Myocyte (in vitro differentiated cells): ENCODE measurements at places on chromosomes 11 and 22. TPM values are rescaled to one million over a fixed set of nuclear protein-coding genes. Genes with fewer than 3 reads are reported as not detected.

GRCh38 chr11:70577948-70578347, 179.6 kb downstream of the CTTN start:
- no peak for DNase-seq

GRCh38 chr22:26753125-26753862, 95.9 kb downstream of the MIAT start:
- no peak for DNase-seq

- no peak for DNase-seq
These were observed 63.3 kb downstream of the SYN3 start for GRCh38 chr22:32994898-32995297.

GRCh38 chr22:32539631-32540421, 65.2 kb downstream of the FBXO7 start:
- peak; percentile 94 for DNase-seq

GRCh38 chr11:34791780-34792542, 124.2 kb downstream of the APIP start:
- no peak for DNase-seq

Gene TNNT3
- total RNA-seq = 1,570 and 2,000 TPM in 2 replicates

Gene UBQLNL
- 0.32 and 0.42 TPM in 2 replicates for total RNA-seq

Gene SPDYC
- total RNA-seq = not detected in 2 replicates

Gene PYGM
- total RNA-seq = 23.5 and 24.9 TPM in 2 replicates

Gene KCNJ5
- total RNA-seq = not detected in 2 replicates

Gene NCF4
- not detected in 2 replicates for total RNA-seq

Gene UQCR10
- total RNA-seq = 106 and 140 TPM in 2 replicates
